ENCODE measurements at places on chromosomes 11 and 22.
A peak's percentile ranks its signal among the peaks of the same experiment; 100 is the strongest.

DNA sequence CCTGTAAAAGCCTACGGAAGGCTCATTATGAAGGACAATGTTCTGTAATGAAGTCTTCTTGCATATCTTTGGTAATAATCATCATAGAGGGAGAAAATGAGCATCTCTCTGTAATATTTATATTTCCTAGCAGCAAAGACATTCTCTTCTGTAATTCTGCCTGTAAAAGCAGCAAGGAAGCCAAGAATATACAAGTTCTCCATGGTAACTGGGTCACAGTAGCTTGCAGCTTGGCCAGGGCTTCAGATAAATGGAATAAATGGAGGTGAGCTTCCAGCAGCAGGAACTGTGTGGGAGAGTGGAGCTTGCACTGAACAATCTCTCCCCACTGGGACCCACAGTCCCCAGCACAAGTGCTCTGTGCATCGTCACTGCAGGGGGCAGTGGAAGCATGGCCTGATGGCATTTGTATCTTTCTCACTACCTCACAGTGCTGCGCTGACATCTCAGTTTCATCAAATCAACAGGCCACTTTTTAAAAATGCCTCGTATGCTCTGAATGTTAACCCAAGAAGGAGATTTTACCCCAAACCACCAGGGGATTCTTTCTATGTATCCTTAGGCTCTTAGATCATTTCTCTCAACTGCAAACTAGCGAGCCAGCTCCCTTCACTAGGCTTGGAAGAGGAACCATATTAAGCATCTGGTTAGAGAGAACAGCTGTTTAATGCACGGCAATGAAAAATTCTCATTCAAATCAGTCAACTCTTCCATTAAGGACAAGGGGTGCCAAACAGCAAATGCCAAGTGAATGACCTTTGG is 1059.7 kb downstream of the OPCML start:
- DNase-seq, result no peak

DNA sequence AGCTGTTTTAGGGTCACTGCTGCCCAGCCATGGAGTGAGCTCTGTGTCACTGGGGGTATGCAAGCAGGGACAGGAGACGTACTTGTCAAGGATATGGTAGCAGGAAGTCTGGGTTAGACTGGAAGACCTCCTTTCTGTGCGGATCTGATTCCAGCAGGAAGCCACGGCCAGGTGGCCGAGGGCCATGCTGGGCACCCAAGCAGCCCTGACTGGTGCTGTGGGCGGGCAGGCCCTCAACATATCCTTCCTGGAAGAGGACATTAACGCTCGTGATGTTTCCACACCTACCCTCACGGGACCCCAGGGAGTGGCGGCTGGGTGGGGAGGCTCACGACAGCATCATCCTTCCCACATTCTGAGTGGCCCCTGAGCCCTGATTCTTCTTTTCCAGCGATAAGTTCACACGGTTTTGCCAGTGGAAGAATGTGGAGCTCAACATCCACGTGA is 8.7 kb upstream of the ANKRD13D start:
- no peak for DNase-seq

GRCh38 chr11:67119585-67120391 is 725 bp downstream of the KDM2A start:
- peak; percentile 41 for DNase-seq

GRCh38 chr22:50030297-50031188 is 18.0 kb upstream of the IL17REL start:
- peak; percentile 61 for DNase-seq

DNA sequence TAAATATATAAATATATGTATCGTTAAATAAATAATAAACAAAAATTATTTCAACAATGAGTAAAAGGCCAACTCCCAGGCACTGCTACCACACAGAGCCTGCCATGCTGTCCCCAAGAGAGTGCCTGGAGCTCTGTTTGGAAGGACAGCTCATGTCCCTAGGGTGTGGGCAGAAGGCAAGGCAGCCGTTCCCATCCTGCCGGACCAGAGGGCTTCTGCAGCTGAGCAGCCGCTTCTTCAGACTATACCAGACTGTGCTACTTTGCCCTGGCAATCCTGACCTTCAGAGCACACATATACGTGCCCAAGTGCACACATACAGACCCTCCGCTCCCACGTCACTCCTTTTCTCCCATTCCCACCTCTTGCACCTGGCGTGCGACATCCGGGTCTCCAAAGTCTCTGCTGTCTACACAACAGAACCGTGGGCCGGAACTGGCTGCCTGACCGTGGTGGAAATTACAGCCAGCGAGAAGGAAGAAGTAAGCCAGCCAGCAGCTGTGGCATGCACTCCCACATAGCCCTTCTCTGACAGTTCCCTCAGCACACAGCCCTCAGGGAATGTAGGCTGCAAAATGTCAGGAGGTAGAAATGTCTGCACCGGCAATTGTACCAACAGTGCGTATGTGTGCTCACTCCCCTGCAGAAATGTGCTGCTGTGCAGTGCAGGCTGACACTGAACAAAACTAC is 24.0 kb downstream of the PAX6 start:
- DNase-seq, result no peak

DNA sequence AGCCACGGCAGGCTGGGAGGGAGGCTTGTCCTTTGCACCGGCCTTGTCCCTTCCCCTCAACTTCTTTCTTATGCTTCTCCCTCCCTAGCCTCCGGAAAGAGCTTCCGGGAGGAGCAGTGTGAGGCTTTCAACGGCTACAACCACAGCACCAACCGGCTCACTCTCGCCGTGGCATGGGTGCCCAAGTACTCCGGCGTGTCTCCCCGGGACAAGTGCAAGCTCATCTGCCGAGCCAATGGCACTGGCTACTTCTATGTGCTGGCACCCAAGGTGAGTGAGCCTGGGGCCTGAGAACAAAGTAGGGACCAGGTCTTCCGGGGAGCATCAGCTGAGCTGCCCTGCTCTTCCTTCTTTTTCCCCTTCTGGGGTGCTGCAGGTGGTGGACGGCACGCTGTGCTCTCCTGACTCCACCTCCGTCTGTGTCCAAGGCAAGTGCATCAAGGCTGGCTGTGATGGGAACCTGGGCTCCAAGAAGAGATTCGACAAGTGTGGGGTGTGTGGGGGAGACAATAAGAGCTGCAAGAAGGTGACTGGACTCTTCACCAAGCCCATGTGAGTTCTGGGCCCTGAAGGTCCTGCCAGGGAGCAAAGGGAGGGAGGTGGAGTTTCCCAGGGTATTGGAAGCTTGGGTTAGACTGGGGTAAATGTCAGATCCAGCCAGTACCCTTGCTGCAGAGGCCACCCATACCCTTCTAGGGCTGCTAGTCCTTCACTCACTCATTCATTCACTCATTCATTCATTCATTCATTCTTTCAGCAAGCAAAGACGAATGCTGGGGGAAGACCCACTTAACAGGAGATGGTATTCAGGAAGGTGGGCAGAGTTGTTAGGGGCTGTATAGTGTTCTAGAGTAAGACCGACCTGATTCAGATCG is 22.6 kb downstream of the ADAMTS15 start:
- no peak for DNase-seq

DNA sequence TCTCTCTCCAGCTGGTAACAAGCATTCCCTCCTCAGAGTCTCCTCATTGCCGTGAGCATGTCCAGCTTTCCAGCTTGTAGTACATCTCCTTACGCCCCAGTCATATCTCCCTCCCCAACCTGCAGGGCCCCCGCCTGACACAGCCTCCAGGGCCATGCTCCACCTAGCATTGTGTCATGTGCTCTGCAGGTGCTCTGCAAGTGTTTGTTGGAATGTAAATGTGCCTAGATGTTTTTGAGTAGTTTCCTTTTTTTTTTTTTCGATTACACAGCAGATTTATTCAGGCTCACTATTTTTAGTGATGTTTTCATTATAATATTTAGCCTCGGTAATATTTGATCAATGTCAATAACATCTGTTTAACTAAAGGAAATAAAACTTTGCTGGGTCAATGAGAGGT is 82.5 kb downstream of the NCAM1 start:
- no peak for DNase-seq

- DNase-seq, result no peak
Observed at GRCh38 chr11:44322243-44322642, 12.3 kb upstream of the ALX4 start.

GRCh38 chr11:113974741-113975470 is at the start of gene HTR3A:
HTR3A (plus strand) TSS chr11:113975108; CDS start chr11:113975326, 218 bp downstream.
- peak; percentile 24 for DNase-seq

GRCh38 chr11:64239662-64240434 is 1.0 kb upstream of the FKBP2 start:
- peak; percentile 16 for DNase-seq

- DNase-seq, result no peak
Observed at GRCh38 chr11:11044137-11044855, 186.4 kb upstream of the ZBED5 start.

DNA sequence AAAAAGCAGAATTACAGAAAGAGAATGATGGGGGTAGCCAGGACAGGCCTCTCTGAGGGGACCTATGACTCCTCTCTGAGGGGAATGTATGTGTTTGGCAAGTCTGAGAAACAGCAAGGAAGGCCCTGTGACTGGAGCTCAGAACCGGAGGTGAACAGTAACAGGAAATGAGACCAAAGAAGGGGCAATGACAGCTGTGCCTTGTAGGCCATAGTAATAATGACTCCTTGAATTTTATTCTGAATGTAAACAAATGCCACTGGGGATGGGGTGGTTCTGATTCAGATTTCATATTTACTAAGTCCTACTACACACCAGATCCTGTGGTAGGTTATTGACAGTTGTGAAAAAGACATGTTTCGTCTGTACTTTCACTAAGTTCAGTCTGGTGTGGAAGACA is 52.8 kb upstream of the APOA1 start:
- peak; percentile 27 for DNase-seq

- DNase-seq, result no peak
Observed at GRCh38 chr22:23688121-23688520, 2.7 kb upstream of the RGL4 start.

GRCh38 chr11:27451244-27451965 is 21.2 kb downstream of the LGR4 start:
- DNase-seq, result no peak

GRCh38 chr11:102001657-102002338 is 45.4 kb upstream of the CFAP300 start:
- no peak for DNase-seq

GRCh38 chr22:24046024-24046423 is 34.9 kb downstream of the CABIN1 start:
- no peak for DNase-seq

- DNase-seq, result no peak
Observed at GRCh38 chr22:33817512-33818127, 102.7 kb downstream of the LARGE1 start.

DNA sequence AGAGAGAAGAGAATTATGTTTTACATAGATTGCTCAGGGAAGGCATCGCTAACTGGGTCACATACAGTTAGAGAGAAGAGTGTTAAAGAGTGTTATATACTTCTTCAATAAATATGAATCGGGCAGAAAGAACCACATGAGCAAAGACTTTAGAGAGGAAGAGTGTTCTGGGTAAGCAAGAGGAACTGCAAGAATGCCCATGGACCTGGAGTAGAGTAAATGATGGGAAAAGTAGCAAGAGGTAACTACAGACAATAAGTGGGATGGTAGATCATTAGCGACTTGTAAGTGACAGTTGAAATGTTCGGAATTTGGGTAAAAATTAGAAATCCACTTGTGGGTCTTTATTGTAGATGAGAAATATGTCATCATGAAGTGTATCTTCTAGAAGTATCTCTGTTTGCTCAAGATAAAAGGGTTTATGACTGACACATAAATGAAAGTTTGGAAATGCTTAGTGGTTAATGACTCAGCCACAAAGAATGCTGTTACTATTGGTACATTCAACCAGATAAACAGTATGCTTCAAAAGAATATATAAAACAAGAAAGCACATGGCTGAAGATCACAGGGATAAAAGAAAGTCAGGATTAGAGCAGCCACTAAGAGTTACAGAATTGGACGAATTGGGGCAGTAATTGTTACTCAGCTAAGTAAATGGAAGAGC is 229.3 kb downstream of the CASP12 start:
- peak; percentile 90 for DNase-seq

GRCh38 chr11:107265591-107266121 is 192.0 kb downstream of the CWF19L2 start:
- DNase-seq, result no peak

All from mesenchymal stem cell (in vitro differentiated cells and primary cell).